ENCODE measurements at places on chromosomes 7 and 10. TPM values are rescaled to one million over a fixed set of nuclear protein-coding genes. Genes with fewer than 3 reads are reported as not detected.

Gene NYAP1
- total RNA-seq, result 0.81 TPM

Gene ZNF485
- total RNA-seq, result 3.8 TPM

Gene C10orf53
- total RNA-seq, result not detected

Gene NEUROD6
- total RNA-seq, result not detected

Gene PON1
- total RNA-seq, result not detected

Gene FAM20C
- 18.2 TPM for total RNA-seq

Gene AVPI1
- 20.2 TPM for total RNA-seq

Gene DKK1
- total RNA-seq, result 123 TPM

Gene CAMK2B
- total RNA-seq, result 6.4 TPM

Gene AKR1B1
- total RNA-seq, result 51.6 TPM

Gene SLC13A1
- total RNA-seq, result not detected

Gene H2BK1
- total RNA-seq, result not detected

Gene ADAM22
- 2.4 TPM for total RNA-seq

Gene HOXA5
- 2.4 TPM for total RNA-seq

Gene CCDC3
- 3.9 TPM for total RNA-seq

Gene MAT1A
- not detected for total RNA-seq

Gene HMX2
- not detected for total RNA-seq

Gene FKBP14
- 57.5 TPM for total RNA-seq

Gene SHH
- total RNA-seq, result not detected

Gene TAC1
- not detected for total RNA-seq

Gene NXPH1
- not detected for total RNA-seq

Gene FKBP6
- total RNA-seq, result not detected

Gene GPC2
- 1.2 TPM for total RNA-seq

Gene FAM237B
- not detected for total RNA-seq

Gene ZNF248
- total RNA-seq, result 8.6 TPM

Gene DYNC1I1
- total RNA-seq, result 0.54 TPM

Gene AMZ1
- 0.25 TPM for total RNA-seq

Gene SPDYE9
- total RNA-seq, result 0.08 TPM

Gene PHKG1
- 3.4 TPM for total RNA-seq

Gene NOC3L
- total RNA-seq, result 20.8 TPM

Gene SPAM1
- total RNA-seq, result not detected

Gene PTPRZ1
- 0.72 TPM for total RNA-seq

Gene FAM25C
- not detected for total RNA-seq

Gene JCAD
- total RNA-seq, result 27.9 TPM

Gene FZD8
- total RNA-seq, result 8.8 TPM

Gene ZNF736
- total RNA-seq, result 12.0 TPM

Gene PRR15
- total RNA-seq, result 2.4 TPM

Gene SPDYE5
- total RNA-seq, result not detected

Gene FAM170B
- total RNA-seq, result not detected

Gene ZKSCAN1
- total RNA-seq, result 41.9 TPM

Gene SFRP4
- 171 TPM for total RNA-seq

Gene AGBL3
- total RNA-seq, result 0.41 TPM

Gene KCP
- 1.6 TPM for total RNA-seq

Gene PLOD3
- 31.3 TPM for total RNA-seq

Gene SEMA3D
- total RNA-seq, result 51.2 TPM

Gene ZNF239
- total RNA-seq, result 1.8 TPM

Gene MINDY4
- 13.2 TPM for total RNA-seq

Gene HOGA1
- 0.08 TPM for total RNA-seq

Gene MASTL
- 16.4 TPM for total RNA-seq

Gene BUB3
- 182 TPM for total RNA-seq

Gene DNAJC12
- total RNA-seq, result 1.1 TPM

Gene NODAL
- not detected for total RNA-seq

Gene SPDYE11
- total RNA-seq, result 0.08 TPM

Gene EVX1
- not detected for total RNA-seq
